ENCODE measurements at places on chromosomes 6 and 20.

DNA sequence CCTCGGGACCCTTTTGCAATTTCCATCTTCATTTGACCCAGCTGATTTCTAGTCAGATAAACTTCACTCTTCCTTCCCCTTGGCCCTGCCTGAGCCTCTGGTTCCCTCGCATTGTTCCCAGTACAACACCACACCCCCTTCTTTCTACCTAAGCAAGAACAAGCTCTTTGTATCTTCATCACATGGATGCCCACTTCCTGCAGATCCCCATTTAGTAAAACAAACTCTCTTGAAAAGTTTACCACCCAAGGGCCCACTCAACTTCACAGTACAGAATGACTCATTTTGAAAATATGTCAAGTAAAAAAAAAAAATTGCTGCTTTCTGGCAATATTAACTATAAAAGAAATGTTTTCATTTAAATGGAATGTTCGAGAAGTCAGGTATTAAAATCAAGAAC is 5.2 kb downstream of the FAXC start:
- peak; percentile 52 for DNase-seq

DNA sequence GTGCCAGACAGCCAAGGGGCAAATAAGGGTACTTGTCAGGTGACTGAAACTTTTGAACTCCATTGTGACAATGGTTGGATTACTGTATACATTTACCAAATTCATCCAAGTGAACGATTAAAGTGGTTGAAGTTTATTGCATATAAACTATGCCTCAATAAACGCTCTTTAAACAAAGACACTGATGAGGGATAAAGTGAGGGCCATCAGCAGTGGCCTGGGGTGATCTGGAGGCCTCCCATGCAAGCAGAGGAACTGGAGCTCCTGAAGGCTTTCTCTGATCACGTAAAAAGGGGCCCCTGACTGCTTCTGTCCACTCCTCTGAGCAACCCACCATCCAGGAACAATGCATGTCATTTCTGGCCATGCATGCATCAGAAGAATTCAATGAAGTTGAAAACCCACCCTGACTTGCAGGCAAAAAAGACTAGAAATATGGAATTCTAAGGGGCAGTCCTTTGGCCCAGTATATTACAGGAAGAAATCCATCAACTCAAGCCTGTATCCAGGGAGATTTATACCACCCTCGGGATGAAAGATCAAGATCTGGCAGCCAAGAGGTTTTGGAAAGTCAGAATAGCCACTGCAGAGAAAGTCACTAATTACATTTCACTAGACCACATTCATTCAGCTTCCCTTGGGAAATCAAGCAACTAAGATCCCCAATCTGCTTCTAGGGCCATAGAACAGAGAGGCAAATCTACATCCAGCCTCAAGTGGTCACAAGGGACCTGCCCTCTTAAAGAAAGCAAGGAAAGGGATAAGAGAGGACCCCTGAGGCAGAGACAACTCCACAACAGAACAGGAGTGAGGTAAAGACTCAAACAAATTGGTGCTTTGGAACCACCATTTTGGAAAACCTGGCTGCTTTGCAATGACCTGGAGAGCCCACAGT is 31.7 kb upstream of the RAB22A start:
- no peak for DNase-seq

GRCh38 chr6:2959909-2960719 is 11.3 kb downstream of the SERPINB6 start:
- no peak for DNase-seq

- DNase-seq: peak; percentile 75
These were observed 38.9 kb upstream of the NKX2-4 start for GRCh38 chr20:21436205-21436604.
